ENCODE measurements at places on chromosomes 4 and X. TPM values are rescaled to one million over a fixed set of nuclear protein-coding genes. Genes with fewer than 3 reads are reported as not detected.

HSFX3 gene
- not detected for total RNA-seq

GRCh38 chr4:119105605-119106004 is 30.0 kb upstream of the MYOZ2 start:
- H3K27me3 ChIP-seq, result no peaks in the 10 kb centered on the region
- no peaks in the 10 kb centered on the region for H3K36me3 ChIP-seq
- H3K4me1 ChIP-seq, result peaks cover 21% of the 10 kb centered on the region
- no peak overlapping the region for H3K4me3 ChIP-seq

NXF2B gene
- not detected for total RNA-seq

RAPGEF2 gene
- total RNA-seq, result 25.2 TPM

DNA sequence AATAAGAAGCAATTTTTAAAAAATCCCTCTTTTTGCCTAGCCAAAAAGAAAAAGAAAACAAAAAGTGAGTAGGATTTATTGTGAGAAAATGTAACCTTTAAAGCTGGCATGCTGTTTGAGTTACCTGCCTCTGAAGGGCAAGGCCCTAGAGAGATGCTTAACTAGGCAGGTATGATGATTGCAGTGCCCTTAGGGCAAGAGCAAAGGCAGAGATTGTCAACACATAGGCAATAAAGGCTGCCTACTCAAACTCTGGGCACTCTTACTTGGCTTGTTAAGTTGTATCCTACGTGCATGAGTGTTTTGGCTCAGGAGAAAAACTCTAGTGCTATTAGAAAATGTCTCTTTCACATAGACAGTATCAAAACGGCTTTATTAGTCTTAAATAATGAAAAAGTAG is 306.0 kb downstream of the RPA4 start:
- H3K27me3 ChIP-seq, result no peaks in the 10 kb centered on the region
- H3K4me1 ChIP-seq, result no peaks in the 10 kb centered on the region
- H3K27ac ChIP-seq, result no peak overlapping the region

MSANTD1 gene
- 0.95 TPM for total RNA-seq

DNA sequence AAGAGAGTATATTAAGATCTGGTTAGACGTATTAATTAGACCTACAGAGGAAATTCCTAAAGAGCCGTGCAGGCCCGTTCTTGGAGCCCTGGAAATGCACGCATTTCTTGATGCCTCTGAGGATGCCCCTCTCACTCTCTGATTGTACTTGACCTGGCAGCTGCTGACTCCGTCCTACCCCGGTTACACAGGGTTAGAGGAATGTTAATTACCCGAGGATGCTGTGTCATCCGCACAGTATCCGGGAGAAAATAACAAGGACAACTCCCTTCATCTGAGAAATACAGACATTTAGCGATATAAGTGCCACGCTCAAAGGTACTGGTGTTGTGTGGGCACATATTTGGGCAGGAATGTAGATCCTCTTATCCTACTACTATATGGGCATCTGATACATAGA is 404.6 kb upstream of the FAT1 start:
- no peak for DNase-seq
- no peaks in the 10 kb centered on the region for H3K36me3 ChIP-seq
- H3K4me1 ChIP-seq, result no peaks in the 10 kb centered on the region
- H3K27ac ChIP-seq, result no peak overlapping the region
- no peaks in the 10 kb centered on the region for H3K27me3 ChIP-seq
- no peak overlapping the region for H3K4me3 ChIP-seq

DNA sequence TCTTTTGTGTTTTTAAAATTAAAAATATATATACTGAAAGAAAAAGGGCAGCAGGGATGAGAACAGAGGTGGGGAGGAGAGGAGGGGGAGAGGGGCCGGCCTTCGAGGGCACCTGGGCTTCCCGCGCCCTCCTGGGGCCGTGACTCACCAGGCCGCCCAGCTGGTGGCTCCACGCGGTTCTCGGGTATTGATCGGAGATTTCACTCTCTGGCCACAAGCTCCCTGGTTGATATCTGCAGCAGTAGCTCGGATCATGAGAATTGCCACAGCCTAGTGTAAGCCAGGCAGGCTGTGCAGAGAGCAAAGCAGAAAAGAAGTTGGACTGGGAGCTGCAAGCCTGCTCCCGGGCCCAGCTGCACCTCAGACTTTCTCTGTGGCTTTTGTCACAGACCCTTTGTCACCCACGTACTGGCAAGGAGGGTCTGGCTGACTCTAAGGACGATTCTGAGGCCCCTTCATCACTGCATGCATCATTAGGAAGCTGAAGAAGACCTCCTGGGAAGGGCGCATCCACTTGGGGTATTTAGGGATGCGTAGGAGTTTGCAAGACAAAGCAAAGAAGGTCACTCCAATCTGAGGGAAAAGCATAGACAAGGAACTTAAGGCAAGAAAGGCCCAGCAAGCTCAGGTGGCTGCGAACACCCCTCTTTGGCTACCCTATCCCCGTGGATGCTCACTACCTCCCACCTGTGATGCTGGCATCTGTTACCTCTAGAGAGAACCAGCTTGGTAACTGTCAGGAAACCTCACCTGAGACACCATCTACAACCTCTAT is 71.7 kb downstream of the CPZ start:
- H3K4me1 ChIP-seq, result no peaks in the 10 kb centered on the region
- H3K27me3 ChIP-seq, result no peaks in the 10 kb centered on the region
- H3K36me3 ChIP-seq, result no peaks in the 10 kb centered on the region
- H3K4me3 ChIP-seq, result no peak overlapping the region

MAD2L1 gene
- total RNA-seq, result 14.1 TPM

GRCh38 chr4:74583089-74583700 is 138.3 kb downstream of the AREG start:
- H3K27me3 ChIP-seq, result no peaks in the 10 kb centered on the region
- no peak overlapping the region for H3K4me3 ChIP-seq
- H3K27ac ChIP-seq, result peak overlapping the region; percentile 70
- peaks cover 46% of the 10 kb centered on the region for H3K4me1 ChIP-seq

- peaks cover 46% of the 10 kb centered on the region for H3K4me1 ChIP-seq
- H3K27me3 ChIP-seq, result no peaks in the 10 kb centered on the region
- peaks cover 25% of the 10 kb centered on the region for H3K36me3 ChIP-seq
- H3K4me3 ChIP-seq, result peak overlapping the region; percentile 59
- peak overlapping the region; percentile 87 for H3K27ac ChIP-seq
- DNase-seq, result no peak
Observed at GRCh38 chr4:6710282-6710681, 617 bp upstream of the MRFAP1L1 start.

DNA sequence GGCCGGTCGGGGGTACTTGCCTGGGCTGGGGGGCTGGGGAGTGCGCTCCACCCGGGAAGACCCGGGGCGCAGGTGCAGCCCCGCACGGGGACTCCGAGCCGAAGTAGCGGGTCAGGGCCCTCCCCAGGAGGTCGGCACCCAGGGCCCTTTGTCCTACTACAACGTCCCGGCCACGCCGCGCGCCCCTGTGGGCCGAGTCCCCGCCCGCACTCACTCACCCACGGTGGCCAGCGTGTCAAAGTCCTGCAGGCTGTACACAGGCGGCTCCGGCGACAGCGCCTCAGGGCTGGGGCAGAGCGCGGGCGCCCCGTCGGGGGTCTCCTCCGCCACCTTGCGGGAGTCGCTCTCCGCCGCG is 602 bp downstream of the PRKX start:
- peak overlapping the region; percentile 91 for H3K27ac ChIP-seq
- no peaks in the 10 kb centered on the region for H3K36me3 ChIP-seq
- no peak for DNase-seq
- H3K27me3 ChIP-seq, result no peaks in the 10 kb centered on the region

PTCHD1 gene
- 0.29 TPM for total RNA-seq

DNA sequence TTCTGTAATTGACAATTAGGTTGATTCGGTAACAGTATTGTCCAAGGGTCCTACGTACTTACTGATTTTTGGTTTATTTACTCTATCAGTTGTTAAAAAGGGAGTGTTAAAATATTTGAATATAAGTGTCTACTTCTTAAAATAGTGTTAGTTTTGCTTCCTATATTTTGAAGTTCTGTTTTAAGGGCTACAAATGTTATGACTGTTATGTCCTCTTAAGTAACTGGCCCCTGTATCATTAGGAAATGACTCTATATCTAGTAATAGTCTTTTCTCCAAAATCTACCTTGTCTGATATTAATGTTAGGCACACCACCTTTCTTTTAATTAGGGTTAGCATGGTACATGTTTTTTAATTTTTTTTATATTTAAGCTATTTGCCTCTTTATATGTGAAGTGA is 30.1 kb downstream of the ANKRD50 start:
- H3K36me3 ChIP-seq, result no peaks in the 10 kb centered on the region
- H3K4me3 ChIP-seq, result no peak overlapping the region
- DNase-seq, result no peak
- H3K27me3 ChIP-seq, result no peaks in the 10 kb centered on the region
- no peak overlapping the region for H3K27ac ChIP-seq

OCIAD2 gene
- 30.8 TPM for total RNA-seq

CSAG3 gene
- not detected for total RNA-seq

TEC gene
- total RNA-seq, result 8.3 TPM

GRCh38 chr4:153618833-153619232 is 65.2 kb upstream of the TLR2 start:
- H3K4me1 ChIP-seq, result no peaks in the 10 kb centered on the region
- H3K27me3 ChIP-seq, result no peaks in the 10 kb centered on the region
- H3K27ac ChIP-seq, result no peak overlapping the region

GRCh38 chr4:120718979-120719566 is 203.5 kb downstream of the PRDM5 start:
- no peak for DNase-seq
- no peak overlapping the region for H3K27ac ChIP-seq
- no peaks in the 10 kb centered on the region for H3K27me3 ChIP-seq
- H3K4me3 ChIP-seq, result no peak overlapping the region

DNA sequence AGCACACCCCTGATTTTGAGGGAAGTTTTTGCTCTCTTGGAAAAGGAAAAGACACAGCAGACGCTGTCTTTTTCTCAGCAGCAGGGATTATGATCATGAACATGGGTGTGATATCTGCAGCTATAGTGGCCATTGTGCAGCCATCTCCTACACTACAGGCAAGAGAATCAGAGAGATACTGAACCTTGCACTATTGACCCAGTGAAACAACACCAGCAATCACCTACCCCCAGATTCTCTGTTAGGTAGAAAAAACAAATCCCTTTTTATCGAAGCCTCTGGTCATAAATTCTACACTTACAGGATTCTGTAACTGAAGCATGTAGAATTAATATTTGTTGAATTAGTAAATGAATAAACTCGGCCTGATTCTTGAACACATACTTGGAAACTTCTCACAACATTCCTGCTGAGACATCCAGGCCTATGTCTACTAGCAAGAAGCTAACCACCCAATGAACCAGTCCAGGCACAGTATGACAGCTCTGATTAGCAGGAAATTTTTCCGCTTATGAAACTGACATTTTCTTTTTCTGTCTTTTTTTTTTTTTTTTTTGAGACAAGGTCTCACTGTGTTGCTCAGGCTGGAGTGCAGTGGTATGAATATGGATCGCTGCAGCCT is 5.0 kb upstream of the AFAP1 start:
- no peaks in the 10 kb centered on the region for H3K4me1 ChIP-seq
- no peaks in the 10 kb centered on the region for H3K36me3 ChIP-seq
- no peak overlapping the region for H3K4me3 ChIP-seq
- no peak overlapping the region for H3K27ac ChIP-seq
- no peaks in the 10 kb centered on the region for H3K27me3 ChIP-seq

MGARP gene
- total RNA-seq, result not detected

DNA sequence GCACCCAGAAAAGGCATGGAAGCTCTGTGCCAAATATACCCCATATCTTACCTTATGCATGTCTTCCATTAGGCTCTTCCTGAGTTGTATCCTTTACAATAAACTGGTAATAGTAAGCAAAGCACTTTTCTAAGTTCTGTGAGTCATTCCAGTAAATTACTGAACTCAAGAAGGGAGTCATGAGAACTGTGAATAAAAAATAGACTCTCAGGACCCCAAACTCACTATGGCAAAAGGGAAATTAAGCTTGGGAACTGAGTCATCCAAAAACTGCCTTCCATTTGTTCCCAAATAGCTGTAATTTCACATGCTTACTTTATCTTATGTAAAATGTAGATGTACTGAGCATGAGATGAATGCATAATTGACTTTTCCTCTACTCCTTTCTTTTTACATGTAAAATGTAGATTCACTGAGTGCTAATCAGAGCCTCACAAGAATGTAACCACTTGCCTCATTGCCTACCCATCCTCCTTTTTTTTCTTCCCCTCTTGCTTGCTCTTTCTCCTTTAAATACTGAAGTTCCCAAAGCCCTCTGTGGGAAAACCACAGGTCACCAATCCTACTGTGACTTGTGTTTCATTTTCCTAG is 8.1 kb downstream of the TCEAL3 start:
- no peaks in the 10 kb centered on the region for H3K4me1 ChIP-seq
- no peak overlapping the region for H3K4me3 ChIP-seq
- DNase-seq, result no peak
- H3K27me3 ChIP-seq, result no peaks in the 10 kb centered on the region
- no peak overlapping the region for H3K27ac ChIP-seq

ARHGAP6 gene
- total RNA-seq, result 3.0 TPM

ADGRL3 gene
- 7.8 TPM for total RNA-seq
